ENCODE measurements at places on chromosomes 7 and 10.

DNA sequence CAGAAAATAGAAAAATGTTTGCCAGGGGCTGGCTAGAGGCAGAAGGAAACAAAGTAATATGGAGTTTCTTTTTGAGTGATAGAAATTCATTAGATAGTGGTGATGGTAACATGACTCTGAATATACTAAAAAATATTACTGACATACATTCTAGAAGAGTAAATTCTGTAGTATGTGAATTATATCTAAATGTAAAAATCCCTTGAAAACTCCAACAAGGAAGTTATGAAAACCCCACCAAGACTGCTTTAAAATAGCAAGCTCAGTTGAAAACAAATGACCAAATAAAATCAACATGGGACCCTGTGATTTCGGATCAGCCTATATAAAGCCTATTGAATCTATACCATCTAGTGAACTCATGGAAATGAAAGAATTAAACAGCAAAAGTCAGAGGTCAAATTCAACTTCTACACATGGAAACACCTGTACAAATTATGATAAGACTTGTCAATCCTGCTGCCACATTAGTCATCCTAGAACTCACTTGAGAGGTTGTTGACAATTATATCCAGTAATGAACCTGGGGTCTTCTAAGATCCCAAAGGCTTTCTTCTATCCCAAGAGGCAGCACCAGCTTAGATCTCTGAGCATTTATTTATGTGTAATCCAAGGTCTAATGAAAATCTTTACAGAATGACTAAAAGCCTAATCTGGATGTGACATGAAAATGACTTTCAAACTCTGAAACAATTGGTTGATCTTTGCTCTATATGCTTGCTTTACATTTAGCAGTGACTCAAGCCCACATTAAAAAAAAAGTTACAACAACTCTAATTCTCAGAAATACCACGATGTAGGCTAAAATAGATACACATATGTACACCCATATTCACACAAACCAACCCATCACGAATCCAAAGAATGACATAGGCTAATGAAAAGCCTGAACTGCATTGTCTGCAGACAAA is 59.3 kb downstream of the OSBPL3 start:
- no peak overlapping the region for H3K4me3 ChIP-seq
- H3K27ac ChIP-seq: no peak overlapping the region
- H3K27me3 ChIP-seq: no peaks in the 10 kb centered on the region
- DNase-seq: no peak

DNA sequence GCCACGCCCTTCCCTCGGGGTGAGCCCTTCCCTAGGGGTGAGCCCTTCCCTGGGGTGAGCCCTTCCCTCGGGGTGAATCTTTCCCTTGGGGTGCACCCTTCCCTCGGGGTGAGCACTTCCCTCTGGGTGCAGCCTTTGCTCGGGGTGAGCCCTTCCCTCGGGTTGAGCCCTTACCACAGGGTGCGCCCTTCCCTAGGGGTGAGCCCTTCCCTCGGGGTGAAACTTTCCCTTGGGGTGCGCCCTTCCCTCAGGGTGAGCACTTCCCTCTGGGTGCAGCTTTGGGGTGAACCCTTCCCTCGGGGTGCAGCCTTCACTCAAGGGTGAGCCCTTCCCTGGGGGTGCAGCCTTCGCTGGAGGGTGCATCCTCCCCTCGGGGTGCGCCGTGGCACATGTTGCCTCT is 34.6 kb upstream of the INSIG1 start:
- no peak overlapping the region for H3K27ac ChIP-seq
- peaks cover 36% of the 10 kb centered on the region for H3K27me3 ChIP-seq
- H3K4me1 ChIP-seq: no peaks in the 10 kb centered on the region
- H3K36me3 ChIP-seq: no peaks in the 10 kb centered on the region

DNA sequence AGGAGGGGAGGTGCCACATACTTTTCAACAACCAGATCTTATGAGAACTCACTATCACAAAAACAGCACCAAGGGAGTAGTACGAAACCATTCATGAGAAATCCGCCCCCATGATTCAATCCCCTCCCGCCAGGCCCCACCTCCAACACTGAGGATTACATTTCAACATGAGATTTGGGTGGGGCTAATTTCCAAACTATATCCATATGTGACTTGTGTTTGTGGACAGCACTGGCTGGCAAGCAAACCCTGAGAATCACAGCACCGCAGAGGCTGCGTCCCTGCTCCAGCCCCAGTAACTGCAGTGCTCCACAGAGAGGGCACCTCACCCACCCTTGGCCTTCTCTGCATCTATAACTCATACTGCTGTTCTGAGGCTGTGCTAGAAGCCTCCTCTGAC is 211.2 kb upstream of the PODXL start:
- no peak overlapping the region for H3K4me3 ChIP-seq
- no peak for DNase-seq
- peaks cover 10% of the 10 kb centered on the region for H3K27me3 ChIP-seq

- peaks cover 26% of the 10 kb centered on the region for H3K36me3 ChIP-seq
- DNase-seq: no peak
- no peaks in the 10 kb centered on the region for H3K27me3 ChIP-seq
- no peaks in the 10 kb centered on the region for H3K4me1 ChIP-seq
These were observed 27.4 kb upstream of the NDST2 start for GRCh38 chr10:73838827-73839226.

GRCh38 chr10:53314876-53315275 is 542.3 kb upstream of the MBL2 start:
- no peaks in the 10 kb centered on the region for H3K4me1 ChIP-seq
- H3K27ac ChIP-seq: no peak overlapping the region
- H3K4me3 ChIP-seq: no peak overlapping the region
- H3K27me3 ChIP-seq: no peaks in the 10 kb centered on the region
- DNase-seq: no peak

DNA sequence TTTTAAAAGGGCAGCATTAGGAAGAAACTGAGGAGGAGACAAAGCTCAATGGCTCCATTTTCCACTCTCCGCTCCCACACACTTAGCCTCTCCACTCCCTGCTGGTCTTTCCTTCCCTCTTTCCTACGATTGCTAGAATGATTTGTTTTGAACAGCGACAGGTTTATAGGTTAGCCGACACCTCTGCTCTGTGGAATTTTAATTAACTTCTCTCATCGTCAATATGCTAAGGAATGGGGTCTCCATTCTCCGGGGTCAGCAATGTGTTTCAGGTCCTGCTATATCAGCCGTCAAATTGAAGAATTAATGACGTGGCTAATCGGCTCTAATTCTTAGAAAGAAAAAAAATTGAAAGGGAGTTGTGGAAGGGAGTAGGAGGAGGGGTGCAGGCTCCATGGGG is 28.9 kb downstream of the FBXW4 start:
- DNase-seq: no peak
- no peaks in the 10 kb centered on the region for H3K4me1 ChIP-seq

DNA sequence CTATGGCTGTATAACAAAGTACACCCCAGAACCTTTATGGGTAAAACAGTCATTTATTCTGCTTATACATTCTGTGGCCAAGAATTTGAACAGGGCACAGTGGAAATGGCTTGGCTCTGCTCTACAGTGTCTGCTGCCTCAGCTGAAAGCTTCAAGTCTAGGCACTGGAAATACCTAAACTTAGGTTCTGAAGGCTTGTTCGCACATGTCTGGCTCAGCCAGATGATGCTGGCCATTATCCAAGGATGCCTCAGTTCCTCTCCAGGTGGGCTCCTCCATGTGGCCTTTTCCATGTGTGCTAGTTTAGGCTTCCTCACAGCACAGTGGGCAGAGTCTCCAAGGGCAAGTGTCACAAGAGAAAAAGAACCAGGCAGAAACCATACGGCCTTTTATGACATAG is 76.8 kb downstream of the RALA start:
- H3K4me1 ChIP-seq: no peaks in the 10 kb centered on the region
- H3K36me3 ChIP-seq: peaks cover 6% of the 10 kb centered on the region
- no peak overlapping the region for H3K4me3 ChIP-seq

- no peaks in the 10 kb centered on the region for H3K27me3 ChIP-seq
- H3K27ac ChIP-seq: no peak overlapping the region
- no peak overlapping the region for H3K4me3 ChIP-seq
- H3K4me1 ChIP-seq: no peaks in the 10 kb centered on the region
These were observed 69.7 kb downstream of the NPS start for GRCh38 chr10:127618797-127619196.

DNA sequence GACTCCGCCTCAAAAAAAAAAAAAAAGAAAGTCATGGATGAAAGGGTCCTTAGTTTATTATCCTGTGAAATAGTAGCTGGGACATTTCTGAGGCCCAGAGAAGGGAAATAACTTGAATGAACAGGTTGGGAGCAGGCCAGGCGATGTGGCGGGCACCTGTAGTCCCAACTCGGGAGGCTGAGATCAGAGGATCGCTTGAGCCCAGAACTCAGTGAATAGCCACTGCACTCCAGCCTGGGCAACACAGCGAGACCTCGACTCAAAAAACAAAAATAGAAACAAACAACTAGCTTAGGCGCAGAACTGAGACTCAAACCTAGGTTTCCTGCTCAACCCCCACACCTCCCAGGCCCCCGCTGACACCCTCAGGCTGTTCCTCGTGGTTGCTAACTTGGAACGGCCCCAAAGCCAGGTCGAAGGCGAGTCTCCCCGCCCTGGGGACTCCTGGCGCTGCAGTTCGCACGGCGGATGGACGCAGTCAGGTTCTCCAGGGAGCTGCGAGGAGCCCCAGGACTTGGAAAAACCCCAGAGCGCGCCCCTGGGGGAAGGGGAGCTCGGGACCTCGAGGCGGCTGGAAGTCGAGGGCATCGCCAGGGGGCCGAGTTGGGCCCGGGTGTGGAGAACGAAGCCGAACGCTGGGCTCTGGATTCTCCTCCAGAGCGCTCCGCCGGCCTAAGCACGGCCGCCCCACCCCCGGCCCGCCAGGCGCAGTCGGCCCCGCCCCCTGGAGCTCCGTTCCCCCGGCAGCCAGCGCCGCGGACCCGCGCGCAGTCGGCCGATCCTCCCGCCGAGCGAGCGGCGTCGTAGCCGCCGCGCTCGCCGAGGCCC is at the start of gene STOX1:
STOX1 (plus strand) TSS at position 768 of the 828 bp plus-strand sequence. CDS start 93 bp downstream, outside the sequence.
- peak within 1 kb of the TSS; percentile 49 for H3K4me3 ChIP-seq
- H3K27ac ChIP-seq: no peak within 1 kb of the TSS
- peaks cover 16% of the 10 kb centered on the region for H3K27me3 ChIP-seq
- peak; percentile 39 for DNase-seq

GRCh38 chr10:77524281-77524711 is 113.3 kb downstream of the KCNMA1 start:
- no peaks in the 10 kb centered on the region for H3K4me1 ChIP-seq
- H3K36me3 ChIP-seq: no peaks in the 10 kb centered on the region
- H3K27me3 ChIP-seq: peaks cover 2% of the 10 kb centered on the region
- no peak for DNase-seq

- H3K4me3 ChIP-seq: no peak overlapping the region
- H3K27me3 ChIP-seq: no peaks in the 10 kb centered on the region
- no peaks in the 10 kb centered on the region for H3K36me3 ChIP-seq
- no peak for DNase-seq
- no peaks in the 10 kb centered on the region for H3K4me1 ChIP-seq
These were observed 11.6 kb upstream of the PRKAR2B start for GRCh38 chr7:107032720-107033438.

GRCh38 chr7:112580717-112581435 is 100.1 kb downstream of the LSMEM1 start:
- H3K27me3 ChIP-seq: peaks cover 3% of the 10 kb centered on the region
- no peaks in the 10 kb centered on the region for H3K36me3 ChIP-seq
- H3K27ac ChIP-seq: no peak overlapping the region
- H3K4me3 ChIP-seq: no peak overlapping the region
- H3K4me1 ChIP-seq: no peaks in the 10 kb centered on the region

DNA sequence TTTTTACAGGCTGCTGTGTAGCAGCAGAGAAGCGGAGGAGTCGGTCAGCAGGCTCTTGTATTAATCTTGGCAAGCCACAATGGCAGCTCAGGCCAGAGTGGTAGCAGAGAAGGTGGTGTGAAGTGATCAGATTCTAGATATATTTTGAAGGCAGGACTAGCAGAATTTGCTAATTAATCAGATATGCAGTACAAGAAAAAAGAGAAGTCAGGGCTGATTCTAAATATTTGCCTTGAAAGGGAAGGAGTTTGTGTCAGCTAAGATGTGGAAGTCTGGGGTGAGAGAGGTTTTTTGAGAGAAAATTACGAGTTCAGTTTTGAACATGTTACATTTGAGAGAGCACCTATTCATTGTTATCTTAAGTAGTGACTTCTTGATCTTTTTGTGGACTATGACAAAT is 176.3 kb downstream of the WNT2 start:
- H3K27me3 ChIP-seq: no peaks in the 10 kb centered on the region
- DNase-seq: no peak
- H3K36me3 ChIP-seq: peaks cover 2% of the 10 kb centered on the region

GRCh38 chr10:131676800-131677421 is 223.9 kb upstream of the PPP2R2D start:
- DNase-seq: no peak
- H3K27me3 ChIP-seq: no peaks in the 10 kb centered on the region
- no peak overlapping the region for H3K27ac ChIP-seq
- H3K4me1 ChIP-seq: no peaks in the 10 kb centered on the region
- H3K4me3 ChIP-seq: no peak overlapping the region

GRCh38 chr10:26879744-26880143 is 19.0 kb upstream of the ABI1 start:
- H3K4me3 ChIP-seq: no peak overlapping the region
- no peak overlapping the region for H3K27ac ChIP-seq
- no peak for DNase-seq
- H3K36me3 ChIP-seq: no peaks in the 10 kb centered on the region
- H3K27me3 ChIP-seq: peaks cover 12% of the 10 kb centered on the region
- no peaks in the 10 kb centered on the region for H3K4me1 ChIP-seq

GRCh38 chr7:16524332-16524731 is 2.3 kb upstream of the LRRC72 start:
- H3K4me3 ChIP-seq: no peak overlapping the region
- no peaks in the 10 kb centered on the region for H3K36me3 ChIP-seq
- no peak for DNase-seq
- no peaks in the 10 kb centered on the region for H3K4me1 ChIP-seq
- no peak overlapping the region for H3K27ac ChIP-seq
- no peaks in the 10 kb centered on the region for H3K27me3 ChIP-seq

DNA sequence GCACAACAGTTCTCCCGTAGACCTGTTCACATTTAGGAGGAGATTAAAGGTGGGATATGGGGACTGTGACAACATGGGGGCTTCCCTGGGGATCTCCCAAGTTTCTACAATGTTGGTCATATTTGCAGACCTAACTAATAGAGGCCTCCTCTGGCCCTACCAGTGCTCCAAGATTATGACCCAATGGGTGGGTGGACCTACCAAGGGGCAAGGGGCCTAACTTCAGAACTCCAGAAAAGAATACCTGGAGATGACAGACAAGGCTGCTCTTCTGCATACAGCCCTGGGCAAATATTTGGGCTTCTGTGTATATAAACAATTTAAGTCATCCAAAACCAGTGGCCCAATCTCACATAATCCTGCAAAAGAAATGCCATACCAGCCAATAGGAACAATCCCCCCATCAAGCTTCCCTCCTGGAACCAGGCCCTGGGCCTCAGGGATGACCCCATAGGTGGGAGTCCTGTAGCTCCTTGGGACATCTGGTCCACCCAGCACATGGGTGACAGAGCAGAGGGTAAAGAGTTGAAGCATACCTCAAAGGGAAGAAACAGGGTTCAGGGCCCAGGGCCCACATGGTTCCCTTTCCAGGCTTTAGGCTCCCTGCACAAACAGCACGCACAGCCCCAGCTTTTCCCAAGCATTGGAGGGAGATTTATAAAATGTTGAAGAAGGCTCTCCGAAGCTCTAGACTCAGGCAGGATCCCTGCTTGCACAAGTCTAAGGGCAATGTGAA is 86.1 kb upstream of the CHST15 start:
- peaks cover 5% of the 10 kb centered on the region for H3K4me1 ChIP-seq
- no peak overlapping the region for H3K4me3 ChIP-seq
- no peak overlapping the region for H3K27ac ChIP-seq
- DNase-seq: no peak
